ENCODE measurements at places on chromosomes 6 and 20.

- no peak for DNase-seq
Measured at GRCh38 chr6:41733360-41733706, 2.1 kb downstream of the TFEB start.

DNA sequence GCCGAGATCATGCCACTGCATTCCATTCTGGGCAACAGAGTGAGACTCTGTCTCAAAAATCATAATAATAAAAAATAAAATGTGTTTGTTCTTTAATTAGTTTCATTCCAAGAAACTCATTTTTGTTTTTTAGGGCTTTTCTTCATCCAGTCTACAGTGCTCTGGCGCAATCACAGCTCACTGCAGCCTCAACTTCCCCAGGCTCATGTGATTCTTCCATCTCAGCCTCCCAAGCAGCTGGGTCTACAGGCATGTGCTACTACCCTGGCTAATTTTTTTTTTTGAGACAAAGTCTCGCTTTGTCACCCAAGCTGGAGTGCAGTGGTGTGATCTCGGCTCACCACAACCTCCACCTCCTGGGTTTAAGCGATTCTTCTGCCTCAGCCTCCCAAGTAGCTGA is 143.6 kb upstream of the JARID2 start:
- no peak for DNase-seq

DNA sequence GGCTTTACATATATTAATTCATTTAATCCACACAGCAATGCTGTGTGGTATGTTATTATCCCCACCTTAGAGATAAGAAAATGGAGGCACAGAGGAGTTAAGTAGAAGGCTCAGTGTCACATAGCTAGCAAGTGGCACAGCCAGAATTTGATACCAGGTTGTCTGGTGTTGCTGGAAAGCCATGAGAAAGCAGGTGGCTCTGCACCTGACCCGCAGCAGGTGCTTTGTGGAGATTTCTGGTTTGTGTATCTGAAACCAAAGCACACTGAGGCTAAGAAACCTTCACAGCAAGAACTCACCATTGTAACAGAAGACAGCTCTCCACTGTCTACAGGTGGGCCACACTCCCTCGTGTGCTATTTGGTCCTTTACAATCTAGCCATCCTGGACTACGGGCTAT is 7.5 kb downstream of the ELMO2 start:
- no peak for DNase-seq

DNA sequence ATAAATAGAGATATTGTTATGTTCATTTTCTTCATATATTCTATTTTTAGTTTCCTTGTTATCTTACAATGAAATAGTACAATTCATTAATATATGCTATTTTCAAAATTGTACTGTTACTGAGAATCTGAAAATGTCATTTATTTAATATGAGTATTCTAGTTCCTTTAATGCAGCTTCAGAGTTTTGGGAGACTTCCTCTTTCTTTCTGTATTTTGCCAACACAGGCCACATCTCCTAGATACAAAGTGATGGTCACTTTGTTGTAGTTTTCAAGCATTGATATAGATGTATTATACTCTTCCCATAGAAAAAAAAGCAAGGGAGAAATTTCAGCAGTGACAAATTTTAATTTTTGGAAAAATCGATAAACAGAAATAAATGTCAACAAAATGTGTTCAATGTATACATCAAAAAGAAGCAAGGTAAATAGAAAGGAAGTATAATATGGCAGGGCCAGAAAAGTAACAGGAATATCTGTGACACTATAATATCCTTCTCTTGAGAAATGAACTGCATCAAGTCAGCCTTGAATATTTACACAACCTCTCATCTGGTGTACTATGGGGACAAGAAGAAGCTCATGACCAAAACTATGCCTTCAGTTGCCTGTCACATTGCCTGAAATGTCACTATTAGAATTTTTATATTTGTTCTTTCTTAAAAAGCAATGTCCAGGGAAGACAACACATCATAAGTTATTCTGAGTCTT is 396.0 kb downstream of the TBC1D32 start:
- no peak for DNase-seq

DNA sequence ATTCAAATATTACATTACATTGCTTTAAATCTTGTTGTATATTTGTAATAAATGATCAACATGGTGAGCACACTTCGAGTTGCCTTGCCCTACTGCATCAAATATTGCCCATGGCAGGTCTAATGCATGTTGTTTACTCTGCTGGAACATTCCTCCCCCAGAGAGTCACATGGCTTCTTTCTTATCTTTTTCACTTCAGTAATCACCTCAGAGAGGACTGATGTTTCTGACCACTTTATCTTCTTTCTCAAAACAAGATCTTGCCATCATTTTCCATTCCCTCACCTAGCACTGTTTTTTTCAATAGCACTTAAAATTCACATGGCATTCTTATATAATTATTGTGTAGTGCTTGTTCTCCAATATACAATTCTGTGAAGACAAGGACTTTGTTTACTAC is 243.5 kb upstream of the THEMIS start:
- no peak for DNase-seq

DNA sequence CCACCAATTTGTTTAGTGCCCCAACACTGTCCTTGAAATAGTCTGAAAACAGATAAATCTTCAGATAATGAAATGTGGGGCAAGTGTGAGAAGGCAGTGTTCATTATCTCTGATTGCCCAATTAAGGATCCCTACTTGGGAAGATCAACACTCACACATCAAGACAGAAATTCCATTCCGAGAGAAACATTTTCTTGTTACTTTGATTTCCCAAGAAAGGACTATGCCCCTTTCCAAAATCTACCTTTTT is 16.2 kb downstream of the HMGN4 start:
- no peak for DNase-seq

- DNase-seq, result no peak
Measured at GRCh38 chr6:82841309-82841708, 224.3 kb downstream of the UBE3D start.

- no peak for DNase-seq
Measured at GRCh38 chr6:114471450-114471849, 128.6 kb upstream of the HS3ST5 start.

GRCh38 chr6:1507251-1507650 is 102.5 kb upstream of the FOXC1 start:
- DNase-seq, result no peak

DNA sequence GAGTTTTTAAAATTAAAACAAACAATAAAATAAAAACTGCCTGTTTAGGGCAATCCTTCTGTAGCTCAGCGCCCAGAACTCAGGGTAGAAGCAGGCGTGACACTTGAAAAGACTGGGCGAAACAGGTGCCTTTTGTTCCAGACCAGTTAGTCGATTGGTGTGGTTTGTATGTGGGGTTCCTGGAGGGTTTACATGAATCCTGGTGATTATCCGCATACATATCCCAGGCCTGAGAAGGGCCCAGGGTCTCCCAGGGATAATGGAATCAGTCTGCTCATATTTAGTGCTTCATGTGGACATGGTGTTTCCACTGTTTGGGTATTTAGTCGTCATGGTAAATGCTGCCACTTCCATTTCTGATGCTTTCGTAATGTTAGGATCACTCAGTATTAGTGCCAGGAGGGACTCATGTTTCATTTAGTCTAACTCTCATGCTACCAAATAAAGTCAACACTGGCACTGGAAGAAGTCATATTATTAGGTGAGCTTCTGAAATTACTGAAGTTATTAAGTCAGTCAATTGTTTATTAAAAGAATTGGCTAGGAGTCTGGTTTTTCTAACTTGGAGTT is 116.5 kb downstream of the SAMD5 start:
- no peak for DNase-seq

DNA sequence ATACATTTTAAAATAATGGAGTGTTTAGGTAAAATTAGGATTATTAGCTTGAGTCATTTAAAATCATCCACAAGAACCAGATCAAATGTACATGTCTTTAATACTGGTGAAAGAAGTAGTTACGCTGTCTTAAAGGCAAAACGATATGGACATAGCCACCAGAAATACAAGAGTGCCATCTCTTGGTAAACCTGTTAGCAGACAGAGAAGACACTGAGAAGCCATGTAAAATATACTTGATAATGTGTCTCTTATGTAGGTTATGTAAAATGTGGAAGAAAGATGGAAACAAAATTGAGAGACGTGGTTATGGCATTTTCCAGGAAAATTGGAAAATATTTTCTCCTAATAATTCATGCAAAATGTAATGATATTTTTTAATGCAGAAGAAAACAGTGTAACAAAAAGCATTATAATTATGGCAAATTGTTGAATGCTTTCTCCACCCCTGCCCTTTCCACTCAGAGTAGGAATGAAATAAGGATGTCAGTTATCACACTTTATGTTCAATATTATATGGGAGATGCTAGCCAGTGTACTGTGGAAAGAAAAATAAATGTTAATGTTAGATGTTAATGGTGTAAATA is 12.2 kb upstream of the SLC17A2 start:
- DNase-seq, result peak; percentile 54

DNA sequence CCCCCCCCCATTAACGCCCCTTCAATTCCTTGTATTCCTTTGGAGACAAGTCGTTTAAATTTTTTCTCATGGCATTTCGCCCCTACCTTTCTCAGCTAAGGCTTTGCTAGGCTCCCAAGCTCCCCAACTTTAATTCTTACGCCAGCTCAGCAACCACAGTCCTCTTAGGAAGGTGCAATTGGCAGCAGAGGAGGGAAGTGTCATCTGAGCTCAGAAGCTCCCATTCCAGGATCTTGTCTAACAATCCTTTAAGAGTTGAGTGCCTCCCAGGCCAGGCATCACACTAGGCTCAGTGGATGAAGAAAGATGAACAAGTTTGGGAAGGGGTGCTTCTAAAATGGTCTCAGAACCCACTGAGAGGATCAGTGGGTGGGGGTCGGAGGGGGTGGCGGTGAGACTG is 131.2 kb upstream of the AKAP12 start:
- DNase-seq, result no peak

DNA sequence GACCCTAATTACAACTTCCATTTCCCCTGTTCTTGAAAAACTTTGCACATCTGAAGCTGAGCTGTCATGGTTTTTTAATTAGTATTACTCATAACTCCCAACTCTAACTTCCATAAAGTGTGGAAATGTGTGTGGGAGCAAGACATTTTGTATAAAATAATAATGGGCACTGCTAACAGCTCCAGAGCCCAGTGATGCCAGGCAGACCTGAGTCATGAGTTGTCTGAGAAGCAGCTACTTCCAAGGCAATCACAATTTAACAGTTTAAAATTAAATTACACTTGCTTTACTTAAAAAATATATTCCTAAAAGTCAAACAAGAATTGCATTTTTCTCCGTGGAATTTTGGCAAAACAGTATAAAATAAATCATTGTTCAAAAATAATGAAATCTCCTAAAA is 6.4 kb downstream of the SLC2A12 start:
- no peak for DNase-seq

DNA sequence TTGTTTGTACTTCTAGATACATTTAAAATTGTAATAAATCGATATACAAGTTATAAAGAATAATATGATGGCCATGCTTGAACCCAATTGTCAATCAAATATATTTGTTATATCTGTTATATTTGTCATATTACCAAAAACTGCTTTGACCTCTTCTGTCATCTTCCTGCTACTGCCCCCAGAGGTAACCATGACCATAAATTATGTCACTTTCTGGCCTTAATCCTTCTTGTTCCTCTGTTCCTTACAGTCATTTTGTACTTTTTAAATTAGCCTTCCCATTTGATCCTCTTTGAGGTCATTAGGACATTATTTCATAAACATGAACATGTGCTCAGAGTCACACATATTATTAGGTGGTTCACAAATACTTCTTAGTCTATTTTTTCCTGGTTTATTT is 124.7 kb downstream of the HFE start:
- DNase-seq, result no peak

DNA sequence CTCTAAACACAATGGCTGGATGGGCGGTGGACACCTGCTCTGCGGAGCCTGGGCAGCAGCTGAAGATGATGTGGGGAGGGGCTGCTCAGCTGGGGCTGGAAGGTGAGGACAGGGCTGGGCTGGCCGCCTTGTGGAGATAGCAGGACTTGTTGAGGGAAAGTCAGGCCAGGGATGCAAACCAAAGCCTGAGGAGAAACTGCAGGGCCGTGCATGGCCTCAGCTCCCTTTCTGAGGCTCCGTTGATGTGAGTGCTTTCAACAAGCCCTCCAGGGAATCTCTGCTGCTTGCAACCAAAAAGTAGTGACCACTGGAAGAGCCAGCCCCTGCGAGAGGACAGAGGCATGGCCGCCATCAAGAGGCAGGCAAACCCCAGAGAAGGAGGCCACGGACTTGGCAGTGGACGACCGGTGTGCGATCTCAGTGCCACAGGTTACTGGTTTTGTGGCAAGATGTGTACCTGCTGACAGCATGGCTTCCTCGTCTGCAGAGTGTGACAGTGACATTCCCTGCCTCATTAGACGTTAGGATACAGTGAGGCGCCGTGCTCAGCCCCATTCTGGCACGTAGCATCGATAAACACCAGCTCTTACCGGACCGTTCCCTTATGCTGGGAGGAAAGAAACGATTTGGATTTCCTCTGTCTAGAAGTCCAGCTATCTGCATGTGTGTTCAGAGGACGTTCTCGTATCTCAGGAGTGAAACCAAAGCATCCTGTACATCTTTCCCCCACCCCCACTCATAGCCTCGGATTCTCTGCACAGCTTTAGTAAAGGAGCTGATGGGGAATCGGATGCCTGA is 37.9 kb downstream of the ERMARD start:
- no peak for DNase-seq

GRCh38 chr6:122604676-122605075 is 5.5 kb upstream of the PKIB start:
- no peak for DNase-seq

- DNase-seq, result no peak
Measured at GRCh38 chr20:64191002-64191401, 26.8 kb downstream of the MYT1 start.

DNA sequence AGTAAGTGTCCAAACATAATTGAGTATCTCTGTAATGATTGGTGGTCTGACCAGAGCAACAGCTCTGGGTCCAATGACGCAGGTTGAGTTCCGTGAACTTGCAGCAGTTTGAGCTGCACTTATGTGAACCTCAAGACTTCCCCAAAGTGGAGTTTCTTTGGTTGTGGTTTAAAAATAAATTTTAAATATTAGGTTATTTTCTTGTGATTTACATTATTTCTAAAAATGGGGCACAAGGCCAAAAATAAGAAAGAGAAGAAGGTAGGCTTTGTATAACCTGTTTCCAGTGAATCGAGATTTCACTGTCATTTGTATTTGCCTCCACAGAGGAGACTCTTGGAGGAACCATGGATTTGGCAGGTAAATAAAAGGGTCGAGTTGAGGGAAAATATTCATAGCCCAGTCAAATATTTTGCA is 166.4 kb upstream of the ZNF217 start:
- DNase-seq, result no peak

- DNase-seq, result no peak
Measured at GRCh38 chr6:125380474-125380873, 78.7 kb upstream of the HDDC2 start.

GRCh38 chr6:157368359-157369049 is 12.5 kb upstream of the ZDHHC14 start:
- no peak for DNase-seq

GRCh38 chr6:98384334-98384733 is 450.0 kb upstream of the POU3F2 start:
- DNase-seq, result no peak

All from CD4-positive, alpha-beta T cell treated with Interleukin-21 for 1 hour (primary cell).